Stimulated activated CD8-positive, alpha-beta memory T cell treated with anti-CD3 and anti-CD28 coated beads, Interleukin-15, amount 100 ng/mL, for 4 hours (primary cell): ENCODE measurements at places on chromosomes 6 and 20.

GRCh38 chr20:57872816-57873409 is 163.1 kb upstream of the PMEPA1 start:
- no peak for DNase-seq

DNA sequence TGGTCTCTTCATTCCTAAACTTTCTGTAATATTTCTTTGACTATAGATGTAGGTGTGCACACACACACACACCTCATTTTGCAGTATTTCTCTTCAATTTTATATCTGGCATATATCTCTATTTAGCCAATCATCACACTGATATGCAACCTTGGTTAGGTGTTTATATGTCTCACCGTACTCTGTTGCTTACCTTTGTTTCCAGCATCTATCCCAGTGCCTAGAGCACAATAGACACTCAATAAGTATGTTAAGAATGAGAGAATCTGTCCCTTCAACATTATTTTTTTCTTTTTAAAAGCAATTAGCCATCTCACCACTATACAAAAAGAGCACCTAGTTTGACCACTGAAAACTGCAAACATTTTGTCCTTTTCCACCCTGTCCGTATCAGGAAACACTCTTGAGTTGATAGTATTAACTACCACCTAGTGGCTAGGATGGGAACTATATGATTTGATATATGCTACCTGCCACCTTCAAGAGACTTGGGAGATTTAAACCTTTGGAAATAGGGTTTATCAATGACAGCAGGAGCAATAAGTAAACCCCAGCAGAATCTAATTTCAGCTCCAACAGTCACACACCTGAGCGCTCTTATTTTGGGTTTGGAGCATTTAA is 48.7 kb upstream of the RSPO3 start:
- no peak for DNase-seq

- no peak for DNase-seq
These were observed 6.0 kb upstream of the SMIM28 start for GRCh38 chr6:138371720-138372119.

DNA sequence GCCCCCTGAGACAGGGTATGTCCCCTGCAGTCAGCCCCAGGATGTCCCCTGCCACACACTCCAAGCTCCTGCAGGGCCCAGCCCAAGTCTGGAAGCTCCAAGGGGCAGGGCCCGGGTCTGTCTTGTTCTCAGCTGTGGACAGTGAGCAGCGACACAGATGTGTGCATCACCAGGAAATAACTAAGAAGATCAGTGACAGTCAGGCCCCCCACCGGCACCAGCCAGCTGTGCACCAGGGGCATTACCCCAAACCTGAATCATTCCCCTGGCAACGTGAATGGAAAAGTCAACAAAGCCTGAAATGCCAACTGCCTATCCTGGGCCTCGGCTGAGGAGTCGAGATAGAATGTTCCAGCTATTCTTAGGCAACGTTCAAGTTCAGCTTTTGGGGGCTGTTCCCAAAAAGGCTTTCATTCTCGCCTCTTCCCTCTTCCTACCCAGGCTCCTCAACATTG is 105.0 kb downstream of the PREX1 start:
- no peak for DNase-seq

DNA sequence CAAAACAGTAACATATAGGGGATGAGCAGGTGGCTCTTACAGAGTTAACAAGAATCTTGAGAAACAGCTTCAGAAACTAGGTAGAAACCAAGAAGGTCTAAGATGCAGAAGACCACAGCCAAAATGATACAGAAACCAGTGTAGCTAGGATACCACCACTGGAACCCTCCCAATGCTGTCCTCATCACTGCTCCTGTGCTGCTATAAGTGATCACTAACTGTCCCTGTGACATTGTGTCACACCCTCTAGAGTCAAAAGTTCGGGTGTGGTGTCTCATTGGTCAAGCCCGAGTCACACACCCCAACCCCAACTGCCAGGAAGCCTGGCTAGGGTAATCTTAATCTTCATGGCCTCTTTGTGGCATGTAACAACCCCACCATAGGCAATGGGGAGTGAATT is 153.1 kb downstream of the RCAN2 start:
- no peak for DNase-seq

DNA sequence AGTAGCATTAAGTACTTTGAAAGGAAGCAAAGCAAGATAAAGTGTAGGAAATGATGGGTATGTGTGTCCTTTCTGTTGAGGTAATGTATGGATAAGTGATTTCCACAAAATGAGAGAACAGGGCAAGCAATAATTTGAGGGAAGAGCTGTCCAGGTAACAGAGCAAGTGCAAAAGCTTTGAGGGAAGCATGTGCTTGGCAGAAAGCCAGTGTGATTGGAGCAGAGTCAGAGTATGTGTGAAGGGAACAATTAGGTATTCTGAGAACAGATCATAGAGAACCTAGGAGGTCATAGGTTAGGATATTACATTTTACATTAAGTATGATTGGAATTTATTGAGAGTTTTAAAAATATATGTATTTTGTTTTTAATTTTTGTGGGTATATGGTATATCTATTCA is 30.2 kb upstream of the MAN1A1 start:
- DNase-seq = no peak

GRCh38 chr6:80183019-80183795 is 76.7 kb downstream of the BCKDHB start:
- no peak for DNase-seq

GRCh38 chr20:32583581-32584070 is 1.5 kb downstream of the NOL4L start:
- no peak for DNase-seq

GRCh38 chr6:43935921-43936439 is 166.0 kb downstream of the VEGFA start:
- DNase-seq = no peak

DNA sequence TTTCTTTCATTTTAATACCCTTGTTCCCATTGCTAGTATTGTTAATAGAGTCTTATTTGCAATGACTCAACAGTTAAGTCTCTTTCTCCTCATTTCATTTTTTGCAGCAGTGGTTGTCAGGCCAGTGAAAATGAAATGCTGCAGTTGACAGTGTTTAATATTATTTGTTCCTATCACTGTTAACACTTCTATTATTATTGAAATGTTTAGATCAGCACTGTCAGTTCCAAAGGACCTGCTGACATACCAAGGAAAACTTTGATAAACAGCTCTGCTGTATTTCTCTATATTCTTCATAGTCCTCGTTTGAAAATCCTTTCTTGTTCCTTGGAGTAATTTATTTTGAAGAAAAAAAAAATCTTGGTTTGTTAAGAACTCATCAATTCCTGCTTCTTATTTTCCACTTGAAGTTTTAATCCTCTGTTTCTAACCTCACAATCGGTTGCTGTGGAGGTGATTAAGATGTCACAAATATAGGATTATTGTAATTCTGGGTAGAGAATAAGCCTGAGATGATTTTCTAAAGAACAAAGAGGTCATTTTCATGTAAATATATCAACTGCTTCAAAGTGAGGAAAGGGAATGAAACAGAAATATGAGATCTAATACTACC is 1065.9 kb upstream of the CITED2 start:
- DNase-seq = no peak

GRCh38 chr6:137000825-137001224 is 43.9 kb downstream of the IL20RA start:
- no peak for DNase-seq

- no peak for DNase-seq
These were observed 667.5 kb downstream of the DOK5 start for GRCh38 chr20:55142932-55143331.

GRCh38 chr6:77217896-77218295 is 245.4 kb downstream of the HTR1B start:
- DNase-seq = no peak

DNA sequence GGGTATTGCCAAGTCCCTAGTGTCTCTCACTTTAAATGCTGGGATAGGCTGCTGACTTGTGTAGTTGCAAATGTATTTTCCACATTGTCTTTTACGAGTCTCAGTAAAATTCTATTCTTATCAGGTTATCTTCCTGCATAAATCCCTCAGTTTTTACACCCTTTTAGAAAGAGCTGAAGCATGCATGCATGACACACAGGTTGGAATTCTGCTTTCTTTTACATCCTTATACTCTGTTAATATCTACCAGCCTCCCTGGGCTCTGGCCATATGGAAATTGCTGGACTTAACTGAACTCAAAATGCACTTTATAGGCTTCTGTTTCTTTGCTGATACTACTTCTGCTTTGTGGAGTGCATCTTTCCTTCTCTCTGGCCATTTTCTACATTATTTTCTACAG is 477.4 kb downstream of the FRK start:
- DNase-seq = no peak

DNA sequence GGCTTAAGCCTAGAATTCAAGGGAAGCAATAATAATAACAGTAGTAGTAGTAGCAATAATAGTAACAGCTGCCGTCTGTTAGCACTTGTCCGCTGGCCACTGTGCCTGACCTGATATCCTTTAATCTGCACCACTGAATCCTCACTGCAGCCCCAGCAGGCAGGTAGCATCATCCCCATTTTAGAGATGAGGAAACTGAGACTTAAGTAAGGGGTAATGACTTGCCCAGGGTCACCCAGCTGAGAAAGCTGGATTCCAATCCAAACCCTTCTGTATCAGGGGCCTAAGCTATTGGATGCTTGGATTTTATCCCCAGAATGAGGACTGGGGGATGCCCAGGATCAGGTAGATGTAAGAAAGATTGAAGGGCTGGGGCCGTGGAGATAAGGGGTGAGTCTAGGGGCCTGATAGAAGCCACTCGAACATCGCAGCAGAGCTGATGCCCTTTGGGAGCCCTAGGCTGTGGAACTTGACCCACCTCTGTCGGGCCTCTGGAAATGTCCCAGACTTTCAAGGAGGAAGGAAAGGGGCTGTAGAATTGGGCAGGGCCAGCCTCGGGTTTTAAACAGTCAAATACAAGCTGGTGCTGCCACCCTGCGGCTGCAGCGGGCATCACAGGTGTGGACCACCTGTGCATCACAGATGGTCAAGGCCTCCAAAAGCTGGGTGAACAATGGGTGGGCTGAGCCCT is 102.1 kb upstream of the MYL9 start:
- DNase-seq = no peak

GRCh38 chr6:90574610-90575009 is 12.3 kb downstream of the MAP3K7 start:
- DNase-seq = no peak

DNA sequence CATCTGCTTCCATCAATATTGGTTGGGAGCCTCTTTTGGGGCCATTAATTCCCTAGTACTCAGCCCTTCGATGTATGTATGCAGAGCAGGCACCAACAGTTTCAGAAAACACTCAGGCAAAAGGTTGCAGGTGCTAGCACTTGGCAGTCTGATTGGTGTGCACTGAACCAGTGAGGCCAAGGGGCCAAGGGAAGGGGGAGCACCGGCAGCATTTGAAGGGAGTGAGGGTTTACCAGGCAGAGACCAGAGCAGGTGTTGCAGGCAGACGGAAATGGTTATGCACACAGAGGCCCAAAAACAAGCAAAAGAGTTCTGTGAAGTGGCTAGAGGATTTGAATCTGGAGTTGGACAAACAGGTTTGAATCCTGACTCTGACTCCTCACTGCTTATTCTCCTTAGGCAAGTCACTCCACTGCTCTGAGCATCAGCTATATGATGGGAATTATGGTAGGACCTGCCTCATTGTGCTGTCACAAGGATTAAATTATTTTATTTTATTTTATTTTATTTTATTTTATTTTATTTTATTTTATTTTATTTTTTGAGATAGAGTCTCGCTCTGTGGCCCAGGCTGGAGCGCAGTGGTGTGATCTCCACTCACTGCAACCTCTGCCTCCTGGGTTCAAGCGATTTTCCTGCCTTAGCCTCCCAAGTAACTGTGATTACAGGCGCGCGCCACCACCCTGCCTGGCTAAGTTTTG is 58.1 kb upstream of the SHLD1 start:
- no peak for DNase-seq

DNA sequence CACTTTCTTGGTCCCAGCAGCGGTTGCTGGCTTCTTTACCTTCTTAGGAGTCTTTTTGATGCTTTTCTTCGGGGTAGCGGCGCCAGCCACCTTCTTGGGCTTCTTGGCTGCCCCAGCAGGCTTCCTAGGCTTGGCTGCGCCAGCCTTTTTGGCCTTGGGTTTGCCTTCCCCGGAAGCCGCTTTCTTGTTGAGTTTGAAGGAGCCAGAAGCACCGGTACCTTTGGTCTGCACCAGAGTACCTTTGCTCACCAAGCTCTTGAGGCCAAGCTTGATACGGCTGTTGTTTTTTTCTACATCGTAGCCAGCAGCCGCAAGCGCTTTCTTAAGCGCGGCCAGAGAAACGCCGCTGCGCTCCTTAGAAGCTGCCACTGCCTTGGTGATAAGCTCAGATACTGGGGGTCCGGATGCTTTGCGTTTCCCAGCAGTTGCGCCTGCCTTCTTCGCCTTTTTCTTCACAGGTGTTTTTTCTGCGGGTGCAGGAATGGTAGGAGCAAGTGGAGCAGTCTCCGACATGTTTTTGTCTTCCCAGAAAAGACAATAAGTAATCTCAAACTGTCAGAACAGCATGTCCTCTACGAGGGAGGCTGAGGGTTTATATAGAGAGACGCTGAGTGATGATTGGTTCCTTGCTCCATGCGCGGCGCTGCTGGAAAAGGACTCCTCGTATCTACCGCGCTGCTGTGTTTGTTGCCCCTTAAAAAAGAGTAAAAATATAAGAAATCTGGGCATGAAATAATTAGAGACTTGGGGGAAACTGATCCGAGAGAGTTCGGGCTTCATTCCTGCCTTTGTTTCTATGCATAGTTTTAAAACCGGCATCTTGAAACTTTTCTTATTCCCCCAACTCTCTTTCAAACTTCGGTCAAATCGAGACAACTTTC is 130.3 kb upstream of the BTN3A2 start:
- DNase-seq = no peak

GRCh38 chr6:2353412-2354137 is 108.2 kb upstream of the GMDS start:
- no peak for DNase-seq

DNA sequence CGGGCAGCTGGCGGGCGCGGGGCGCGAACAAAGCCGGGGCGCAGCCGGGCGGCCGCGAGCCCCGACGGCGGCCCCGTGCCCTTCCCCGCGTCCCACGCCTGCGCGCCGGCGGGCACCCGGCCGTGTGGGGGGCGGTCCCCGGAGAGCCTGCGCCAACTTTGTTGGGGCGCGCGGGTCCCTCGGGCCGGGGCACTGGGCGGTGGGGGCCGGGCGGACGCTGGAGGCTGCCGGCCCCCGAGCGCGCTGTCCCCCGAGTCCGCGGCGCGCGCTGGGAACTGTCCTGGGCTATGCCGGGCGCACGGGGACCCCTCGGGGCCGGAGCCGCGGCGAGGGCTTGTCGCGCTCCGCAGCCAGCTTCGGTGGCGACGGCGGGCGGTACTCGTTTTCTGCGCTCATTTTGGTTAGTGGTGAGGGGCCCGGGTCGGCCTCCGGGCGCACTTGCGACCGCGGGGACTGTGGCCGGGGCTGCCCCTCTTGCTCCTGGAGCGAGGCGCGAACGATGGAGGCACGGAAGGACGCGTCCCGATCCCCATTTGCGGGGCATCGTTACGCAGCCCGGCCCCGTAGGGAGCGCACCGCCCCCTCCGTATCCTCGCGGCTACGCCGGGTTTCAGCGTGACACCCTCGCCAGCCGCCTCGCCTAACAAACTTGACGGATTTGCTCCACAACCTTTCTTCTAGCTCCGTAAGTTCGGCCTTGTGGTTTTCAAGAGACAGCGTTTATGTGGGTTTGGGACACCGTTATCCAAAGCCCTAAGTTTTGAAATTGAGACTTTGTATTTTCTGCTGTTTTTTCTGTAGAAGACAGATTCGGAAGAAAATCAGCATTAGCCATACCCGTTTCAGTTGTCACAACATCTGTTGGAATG is 622 bp downstream of the SS18L1 start:
- DNase-seq = no peak
